DMS53 (cell line): ENCODE measurements at places on chromosomes 11 and 22.

- DNase-seq = no peak
These were observed 8.2 kb upstream of the OR9I1 start for GRCh38 chr11:58133309-58134076.

GRCh38 chr22:42433754-42434682, 1.8 kb upstream of the NFAM1 start:
- DNase-seq = peak; percentile 9

DNA sequence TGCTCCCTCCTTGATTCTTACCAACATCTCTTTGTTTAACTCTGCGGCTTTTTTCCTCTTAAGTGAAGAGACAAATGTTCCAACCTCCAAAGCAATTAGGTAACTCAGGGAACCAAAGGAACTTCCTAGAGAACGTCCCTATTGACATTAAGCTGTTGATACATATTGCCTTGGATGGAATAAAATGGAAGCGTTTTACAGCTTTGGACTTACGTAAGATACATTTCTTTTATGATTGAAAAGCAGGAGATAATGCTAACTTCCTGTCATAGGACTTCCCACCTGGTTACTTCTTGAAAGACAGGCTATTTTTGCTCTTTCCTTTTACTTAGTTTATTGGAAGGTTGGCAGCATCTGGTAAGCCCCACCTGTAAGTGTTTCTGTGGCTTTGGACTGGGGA, 245.7 kb upstream of the CTSC start:
- no peak for DNase-seq

- DNase-seq = no peak
These were observed 22.2 kb upstream of the IL18BP start for GRCh38 chr11:71976551-71976950.
